ENCODE measurements at places on chromosomes 4 and X.

- no peak for DNase-seq
These were observed 99.4 kb upstream of the PGRMC2 start for GRCh38 chr4:128386761-128387599.

DNA sequence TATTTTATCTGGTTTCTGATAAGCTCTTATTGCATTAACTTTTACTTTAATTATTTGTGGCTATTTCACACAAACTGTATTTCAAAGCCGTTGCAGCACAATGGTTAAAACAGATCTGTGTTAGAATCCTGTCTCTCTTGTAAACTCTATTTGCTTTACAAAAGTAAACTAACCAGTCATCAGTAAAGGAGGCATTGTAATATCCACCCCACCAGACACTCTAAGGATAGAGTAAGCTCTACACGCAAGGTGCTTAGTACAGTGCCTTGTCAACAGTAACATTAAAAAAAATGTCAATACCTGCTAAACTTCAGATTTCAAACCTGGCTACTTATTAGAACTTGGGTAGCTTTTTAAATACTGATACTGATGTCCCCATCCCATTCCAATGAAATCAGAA, 228.4 kb downstream of the RCHY1 start:
- no peak for DNase-seq

- DNase-seq: no peak
These were observed 42.6 kb downstream of the GASK1B start for GRCh38 chr4:158130204-158130603.

- no peak for DNase-seq
These were observed 98.4 kb downstream of the ZAR1 start for GRCh38 chr4:48588230-48589097.

GRCh38 chr4:136476753-136477152, 1055.5 kb downstream of the PCDH18 start:
- DNase-seq: no peak

DNA sequence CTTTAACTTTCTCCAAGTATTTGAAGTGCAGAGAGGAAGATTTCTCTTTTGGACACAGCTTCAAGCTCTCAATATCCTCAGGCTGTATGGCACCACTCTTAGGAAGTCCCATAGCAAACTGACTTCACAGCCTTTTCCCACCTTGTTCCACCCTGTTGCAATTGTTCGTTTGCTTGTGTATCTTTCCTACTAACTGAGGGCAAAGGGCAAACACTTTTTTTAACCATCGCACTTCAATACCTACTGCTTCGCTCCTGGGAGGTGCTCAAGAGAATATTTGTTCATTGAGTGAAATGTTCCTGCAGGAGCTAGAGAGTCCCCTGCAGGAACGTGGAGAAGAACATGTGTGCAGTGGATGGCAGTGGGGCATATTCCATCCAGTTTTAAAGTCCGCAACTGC, 638.6 kb downstream of the BCOR start:
- DNase-seq: no peak

- DNase-seq: no peak
These were observed 327.8 kb downstream of the PDGFC start for GRCh38 chr4:156643826-156644225.

GRCh38 chrX:100647095-100647494, 3.1 kb downstream of the SRPX2 start:
- DNase-seq: no peak

DNA sequence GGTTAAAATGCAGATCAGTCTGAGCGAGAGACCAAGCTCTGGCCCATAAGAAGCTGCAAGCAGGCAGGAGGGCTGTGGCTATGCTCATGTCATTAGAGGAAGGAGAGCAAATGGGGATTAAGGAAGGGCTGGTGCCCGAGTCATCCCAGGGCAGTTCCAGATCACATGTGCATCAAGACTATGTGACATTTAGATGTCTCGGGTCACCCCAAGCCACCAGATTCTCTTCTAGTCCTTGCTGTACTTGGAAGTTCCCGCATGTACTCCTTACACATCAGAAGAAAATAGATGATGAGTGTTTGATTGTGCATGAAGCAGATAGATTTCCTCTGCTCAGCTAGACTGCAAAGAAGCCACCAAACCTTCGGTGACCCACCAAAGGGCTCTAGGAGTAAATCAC, 42.1 kb upstream of the KLHL34 start:
- no peak for DNase-seq

GRCh38 chrX:9117851-9118250, 83.9 kb upstream of the FAM9B start:
- no peak for DNase-seq

DNA sequence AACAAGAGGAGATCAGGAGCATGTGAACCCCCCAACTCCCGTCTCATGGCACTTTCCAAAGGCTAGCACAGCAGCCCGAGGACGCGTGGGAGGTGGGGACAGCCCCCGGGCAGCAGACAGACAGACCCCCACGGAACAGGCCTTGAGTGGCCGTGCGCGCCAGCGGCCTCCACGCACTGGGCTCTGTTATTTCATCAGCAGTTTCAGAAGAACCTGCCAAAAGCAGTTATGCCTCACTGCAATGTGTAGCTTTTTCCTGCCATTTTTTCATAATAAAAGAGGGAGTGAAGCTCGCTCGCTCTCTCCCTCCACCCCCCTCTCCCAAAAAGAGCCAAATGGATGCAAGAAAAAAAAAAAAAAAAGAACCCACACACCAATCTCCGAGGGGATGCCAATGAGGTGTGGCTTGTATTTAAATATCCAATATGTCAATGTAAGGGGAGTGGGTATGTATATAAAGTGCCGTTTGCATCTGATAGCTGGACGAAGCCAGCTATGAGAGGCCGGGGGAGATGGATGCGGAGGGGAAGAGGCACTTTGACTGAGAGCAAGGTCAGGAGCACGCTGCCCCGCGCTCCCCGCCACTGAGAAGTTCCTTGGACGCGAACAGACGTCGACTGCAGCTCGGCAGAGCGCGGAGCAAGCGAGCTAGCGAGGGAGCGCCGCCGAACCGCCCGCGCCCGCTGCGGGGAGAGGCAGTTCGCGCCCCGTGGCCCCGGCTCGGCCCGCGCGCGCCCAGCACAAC, at the start of gene FGF16:
Gene FGF16 (plus strand): TSS at position 482 of the 745 bp plus-strand sequence. CDS start 286 bp downstream, outside the sequence.
- no peak for DNase-seq

GRCh38 chr4:84908876-84909275, 57.6 kb downstream of the WDFY3 start:
- no peak for DNase-seq

DNA sequence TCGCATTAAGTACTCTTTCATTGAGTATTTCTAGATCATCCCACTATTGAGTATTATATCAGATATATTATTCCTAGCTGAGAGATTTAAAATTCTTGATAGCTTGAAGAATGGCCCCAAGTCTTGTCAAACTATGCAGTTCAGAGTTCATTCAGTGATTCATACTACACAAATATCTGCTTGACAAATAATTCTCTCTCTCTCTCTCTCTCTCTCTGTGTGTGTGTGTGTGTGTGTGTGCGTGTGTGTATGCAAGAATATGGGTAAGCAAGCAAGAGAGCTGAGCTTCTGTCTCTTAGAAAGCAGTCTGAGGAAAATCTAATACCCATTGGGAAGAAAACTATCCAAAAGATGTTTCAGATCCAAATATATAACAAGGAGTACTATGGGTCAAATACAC, 142.0 kb downstream of the SLC10A7 start:
- no peak for DNase-seq
